ENCODE measurements at places on chromosomes 13 and 19.

DNA sequence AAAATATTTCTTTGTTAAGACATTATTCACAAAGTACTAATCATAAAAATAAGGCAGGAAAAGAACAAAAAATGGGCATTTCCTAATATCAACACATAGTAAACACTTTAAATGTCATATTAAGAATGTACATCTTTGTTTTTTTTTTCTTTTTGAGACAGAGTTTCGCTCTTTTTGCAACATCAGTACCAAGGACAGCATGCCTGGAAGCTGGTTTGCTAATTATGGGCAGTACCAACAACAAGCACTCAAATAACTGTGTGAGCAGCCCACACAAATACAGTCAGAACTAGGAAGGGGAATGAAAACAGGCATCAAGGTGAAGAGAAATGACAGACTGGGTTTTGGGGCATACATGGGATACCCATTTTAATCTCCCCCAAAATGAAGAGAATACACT is 788.0 kb upstream of the SLITRK1 start:
- no peaks in the 10 kb centered on the region for H3K36me3 ChIP-seq
- no peak overlapping the region for H3K4me3 ChIP-seq
- no peaks in the 10 kb centered on the region for H3K27me3 ChIP-seq
- H3K27ac ChIP-seq, result no peak overlapping the region
- H3K4me1 ChIP-seq, result no peaks in the 10 kb centered on the region

DNA sequence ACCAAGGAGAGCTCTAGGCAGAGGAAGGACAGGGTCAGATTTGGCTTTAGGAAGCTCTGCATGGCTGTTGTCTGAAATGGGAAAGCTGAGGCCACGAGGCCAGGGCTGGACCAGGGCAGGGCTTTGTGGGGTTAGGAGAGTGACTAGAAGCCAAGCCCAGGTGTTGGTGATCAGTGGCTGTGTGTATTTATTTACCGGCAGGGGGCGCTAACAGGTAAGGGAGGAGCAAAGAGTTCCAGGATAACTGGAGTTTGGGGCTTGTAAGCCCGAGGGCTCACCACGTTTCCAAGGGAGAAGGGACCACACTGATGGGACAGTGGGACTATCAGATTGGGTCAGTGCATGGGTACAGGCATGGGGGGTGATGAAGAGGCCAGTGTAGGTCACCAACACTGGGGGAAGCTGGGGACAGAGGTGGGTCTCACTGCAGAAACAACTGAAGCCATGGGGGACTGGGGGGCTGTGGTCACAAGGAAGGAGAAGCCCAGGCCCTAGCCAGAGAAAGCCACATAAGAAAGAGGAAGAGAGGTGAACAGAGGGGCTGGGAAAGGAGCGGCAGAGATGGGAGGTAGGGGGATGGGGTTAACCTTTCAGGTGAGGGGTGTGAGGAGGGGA is 3.9 kb downstream of the TMEM147 start:
- no peak overlapping the region for H3K27ac ChIP-seq
- H3K4me3 ChIP-seq, result no peak overlapping the region
- peaks cover 35% of the 10 kb centered on the region for H3K4me1 ChIP-seq
- DNase-seq, result peak; percentile 66

- DNase-seq, result no peak
- no peaks in the 10 kb centered on the region for H3K4me1 ChIP-seq
Measured at GRCh38 chr13:78187781-78188180, 269.1 kb upstream of the EDNRB start.

GRCh38 chr13:79405501-79405830 is 589 bp downstream of the RBM26 start:
- DNase-seq, result no peak
- peaks cover 38% of the 10 kb centered on the region for H3K4me1 ChIP-seq
- no peak overlapping the region for H3K4me3 ChIP-seq
- H3K36me3 ChIP-seq, result peaks cover 15% of the 10 kb centered on the region
- H3K27ac ChIP-seq, result no peak overlapping the region

DNA sequence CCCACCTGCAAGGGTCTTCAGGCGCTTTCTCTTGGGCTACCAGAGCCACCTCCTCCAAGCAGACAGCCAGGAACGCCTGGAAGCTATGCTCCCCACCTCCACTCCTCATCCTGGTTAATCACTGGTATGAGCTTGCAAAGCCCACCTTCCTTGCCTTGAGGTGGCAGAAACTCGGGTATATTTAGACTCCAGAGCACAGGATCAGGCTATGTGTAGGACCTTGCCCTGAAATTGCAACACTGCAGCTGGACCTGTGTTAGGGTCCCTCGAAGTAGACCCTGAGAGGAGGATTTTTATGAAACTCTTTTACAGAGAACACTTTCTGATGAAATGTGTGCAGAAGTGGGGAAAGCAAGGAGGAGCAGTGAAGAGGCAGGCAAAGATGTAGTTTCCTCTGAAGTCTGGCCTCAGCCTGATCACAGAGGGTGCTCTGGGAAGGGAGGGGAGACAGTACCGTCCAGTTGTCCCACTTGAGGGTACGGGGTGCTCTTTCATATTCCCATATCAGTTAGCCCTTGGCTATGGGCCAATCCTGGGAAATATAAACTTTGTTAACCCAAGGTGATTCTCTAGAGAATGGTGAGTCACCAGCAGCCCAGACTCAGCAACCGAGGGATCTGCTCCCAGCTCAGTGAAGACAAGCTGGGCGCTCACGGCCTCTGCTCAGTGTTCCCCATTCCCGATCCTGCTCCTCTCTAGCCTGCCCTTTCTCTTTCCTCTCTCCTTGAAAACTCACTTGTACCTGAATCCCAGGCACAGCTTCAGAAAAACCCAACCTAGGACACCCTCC is 157.9 kb downstream of the UQCRFS1 start:
- H3K4me1 ChIP-seq, result peaks cover 1% of the 10 kb centered on the region
- no peak overlapping the region for H3K4me3 ChIP-seq
- H3K27me3 ChIP-seq, result peaks cover 42% of the 10 kb centered on the region

- DNase-seq, result peak; percentile 52
- no peaks in the 10 kb centered on the region for H3K36me3 ChIP-seq
- H3K27me3 ChIP-seq, result peaks cover 12% of the 10 kb centered on the region
- H3K4me1 ChIP-seq, result peaks cover 40% of the 10 kb centered on the region
- H3K27ac ChIP-seq, result peak overlapping the region; percentile 85
- peak overlapping the region; percentile 61 for H3K4me3 ChIP-seq
Measured at GRCh38 chr13:113022745-113023574, 53.9 kb downstream of the MCF2L start.

DNA sequence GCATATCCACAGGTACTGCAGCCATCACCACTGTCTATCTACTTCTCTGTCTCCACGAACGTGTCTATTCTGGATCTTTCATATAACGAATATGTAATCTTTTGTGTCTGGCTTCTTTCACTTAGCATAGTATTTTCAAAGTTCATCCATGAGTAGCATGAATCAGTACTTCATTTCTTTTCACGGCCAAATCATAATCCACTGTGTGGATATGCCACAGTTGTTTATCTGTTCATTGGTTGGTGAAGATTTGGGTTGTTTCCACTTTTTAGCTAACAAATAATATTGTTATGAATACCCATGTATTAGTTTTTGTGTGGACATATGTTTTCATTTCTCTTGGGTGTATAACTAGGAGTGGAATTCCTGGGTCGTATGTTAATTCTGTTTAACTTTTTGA is 14.4 kb downstream of the RGCC start:
- no peak overlapping the region for H3K27ac ChIP-seq
- no peak overlapping the region for H3K4me3 ChIP-seq
- no peak for DNase-seq
- peaks cover 9% of the 10 kb centered on the region for H3K27me3 ChIP-seq
- no peaks in the 10 kb centered on the region for H3K4me1 ChIP-seq

DNA sequence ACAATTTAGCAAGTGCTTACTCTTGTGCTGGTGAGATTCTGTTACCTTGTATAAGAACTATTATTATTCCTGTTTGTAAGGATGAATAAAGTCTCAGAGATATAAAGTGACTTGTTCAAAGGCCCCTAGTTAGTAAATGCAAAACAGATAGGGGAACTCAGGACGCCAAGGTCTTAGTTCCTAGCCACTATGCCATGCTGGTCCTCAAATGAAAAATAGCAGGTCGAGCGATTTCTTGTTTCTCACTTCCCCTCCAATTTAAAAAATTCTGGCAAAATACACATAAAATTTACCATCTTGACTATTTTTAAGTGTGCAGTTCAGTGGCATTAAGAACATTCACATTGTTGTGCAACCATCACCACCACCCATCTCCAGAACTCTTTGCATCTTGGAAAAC is 1.1 kb downstream of the TECR start:
- H3K4me1 ChIP-seq, result peaks cover 33% of the 10 kb centered on the region
- H3K4me3 ChIP-seq, result peak overlapping the region; percentile 95
- no peak for DNase-seq
- no peak overlapping the region for H3K27ac ChIP-seq

- no peak overlapping the region for H3K4me3 ChIP-seq
Measured at GRCh38 chr13:35957996-35958395, 173.2 kb downstream of the DCLK1 start.

DNA sequence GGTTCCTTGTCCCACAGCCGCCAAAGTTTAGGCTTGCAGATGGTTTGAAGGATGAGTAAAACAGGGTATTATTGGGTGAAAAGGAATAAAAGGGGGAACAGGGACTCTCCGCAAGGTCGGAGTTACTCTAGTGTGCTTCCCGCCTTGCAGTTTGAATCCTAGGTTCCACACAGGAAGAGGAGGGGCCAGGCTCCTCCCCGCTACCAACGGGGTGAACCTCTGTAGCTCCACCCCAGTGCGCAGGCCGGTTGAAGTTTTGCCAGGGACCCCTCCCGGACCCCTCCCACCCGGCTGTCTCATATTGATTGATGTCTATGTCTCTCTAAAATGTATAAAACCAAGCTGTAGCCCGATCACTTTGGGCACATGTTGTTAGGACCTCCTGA is 11.6 kb upstream of the GTF2F2 start:
- no peak overlapping the region for H3K27ac ChIP-seq
- H3K4me3 ChIP-seq, result no peak overlapping the region
- peak; percentile 16 for DNase-seq
- H3K4me1 ChIP-seq, result peaks cover 9% of the 10 kb centered on the region
- peaks cover 10% of the 10 kb centered on the region for H3K27me3 ChIP-seq
- no peaks in the 10 kb centered on the region for H3K36me3 ChIP-seq

- peaks cover 8% of the 10 kb centered on the region for H3K27me3 ChIP-seq
- H3K4me3 ChIP-seq, result no peak overlapping the region
- no peaks in the 10 kb centered on the region for H3K4me1 ChIP-seq
- H3K27ac ChIP-seq, result no peak overlapping the region
Measured at GRCh38 chr19:30171138-30171635, 201.0 kb upstream of the ZNF536 start.

GRCh38 chr13:114279758-114280355 is 1.5 kb upstream of the UPF3A start:
- H3K36me3 ChIP-seq, result peaks cover 28% of the 10 kb centered on the region
- H3K27me3 ChIP-seq, result no peaks in the 10 kb centered on the region
- no peak for DNase-seq
- H3K4me3 ChIP-seq, result peak overlapping the region; percentile 85

- H3K27me3 ChIP-seq, result peaks cover 4% of the 10 kb centered on the region
- no peak for DNase-seq
- no peak overlapping the region for H3K27ac ChIP-seq
Measured at GRCh38 chr13:46296921-46297320, 85.2 kb downstream of the LRRC63 start.

DNA sequence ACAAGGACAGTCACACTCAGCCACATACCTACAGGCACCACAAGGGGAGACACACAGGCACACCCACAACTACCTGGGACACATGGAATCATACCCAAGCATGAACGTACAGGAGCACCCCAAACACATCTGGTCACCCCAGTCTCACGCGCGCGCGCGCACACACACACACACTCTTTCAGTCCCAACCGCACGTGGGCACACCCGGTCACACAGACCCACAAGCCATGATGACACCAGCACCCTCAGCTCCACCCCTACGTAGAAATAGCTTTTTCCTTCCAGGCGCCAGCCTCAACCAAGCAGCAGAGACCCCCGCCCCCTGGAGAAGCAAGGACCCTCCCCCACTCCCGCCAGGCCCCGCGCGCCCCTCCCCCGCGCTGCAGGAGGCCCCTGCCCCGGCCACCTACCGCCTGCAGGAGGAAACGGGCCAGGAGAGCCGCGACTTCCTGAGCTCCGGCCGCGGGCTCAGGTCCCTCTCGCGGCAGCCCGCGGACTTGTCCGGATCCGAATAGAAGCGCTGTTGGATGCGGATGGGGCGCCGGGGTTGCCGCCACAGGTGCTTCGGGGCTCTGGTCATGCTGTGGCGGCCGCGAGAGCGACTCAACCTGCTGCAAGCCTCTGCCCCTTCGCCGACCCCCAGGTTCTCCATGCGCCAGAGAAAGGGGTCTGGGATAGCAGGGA is 6.4 kb upstream of the PDE4C start:
- H3K4me1 ChIP-seq, result peaks cover 21% of the 10 kb centered on the region
- DNase-seq, result no peak
- H3K4me3 ChIP-seq, result peak overlapping the region; percentile 71

GRCh38 chr13:31444266-31444856 is 244.6 kb downstream of the B3GLCT start:
- no peaks in the 10 kb centered on the region for H3K36me3 ChIP-seq
- H3K4me3 ChIP-seq, result no peak overlapping the region
- DNase-seq, result no peak
- H3K4me1 ChIP-seq, result peaks cover 49% of the 10 kb centered on the region

- no peak overlapping the region for H3K4me3 ChIP-seq
- DNase-seq, result no peak
- H3K27ac ChIP-seq, result no peak overlapping the region
- H3K36me3 ChIP-seq, result no peaks in the 10 kb centered on the region
- H3K27me3 ChIP-seq, result peaks cover 98% of the 10 kb centered on the region
Measured at GRCh38 chr19:2970201-2970835, 7.0 kb upstream of the TLE6 start.

DNA sequence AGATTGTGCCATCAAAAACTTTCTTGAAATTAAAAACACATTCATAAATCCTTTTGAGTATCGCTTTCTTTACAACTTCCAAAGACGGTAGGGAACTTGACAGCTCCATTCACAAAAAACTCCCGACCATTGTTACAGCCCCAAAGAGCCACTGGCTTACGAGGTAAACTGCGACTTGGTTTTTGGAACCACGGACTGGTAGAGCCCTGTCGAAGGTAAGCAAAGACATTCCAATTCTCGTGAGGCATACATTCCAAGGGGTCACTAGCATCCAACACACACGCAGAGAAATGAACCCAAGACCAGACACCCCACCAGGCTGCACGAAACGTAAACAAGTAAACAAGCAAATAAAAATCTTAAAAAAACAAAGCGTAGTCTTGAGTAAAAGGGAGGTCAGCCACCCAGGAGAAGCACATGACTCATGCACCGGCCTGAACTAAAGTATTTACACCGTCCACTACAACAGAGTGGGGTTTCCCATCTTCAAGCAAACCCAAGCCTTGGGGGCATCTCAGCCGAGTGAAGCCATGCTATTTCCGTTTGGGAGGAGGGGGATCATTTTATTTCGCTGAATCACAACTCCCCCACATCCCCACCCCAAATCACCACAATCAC is 1.4 kb downstream of the BRD4 start:
- no peaks in the 10 kb centered on the region for H3K27me3 ChIP-seq
- H3K4me3 ChIP-seq, result peak overlapping the region; percentile 97
- H3K4me1 ChIP-seq, result peaks cover 56% of the 10 kb centered on the region
- H3K27ac ChIP-seq, result peak overlapping the region; percentile 97

- H3K36me3 ChIP-seq, result no peaks in the 10 kb centered on the region
- no peak overlapping the region for H3K27ac ChIP-seq
- peaks cover 15% of the 10 kb centered on the region for H3K4me1 ChIP-seq
- no peak for DNase-seq
Measured at GRCh38 chr19:28652765-28653164, 560.2 kb downstream of the UQCRFS1 start.

Data from nephron progenitor cell (in vitro differentiated cells).